ENCODE measurements at places on chromosomes 11 and 22.

DNA sequence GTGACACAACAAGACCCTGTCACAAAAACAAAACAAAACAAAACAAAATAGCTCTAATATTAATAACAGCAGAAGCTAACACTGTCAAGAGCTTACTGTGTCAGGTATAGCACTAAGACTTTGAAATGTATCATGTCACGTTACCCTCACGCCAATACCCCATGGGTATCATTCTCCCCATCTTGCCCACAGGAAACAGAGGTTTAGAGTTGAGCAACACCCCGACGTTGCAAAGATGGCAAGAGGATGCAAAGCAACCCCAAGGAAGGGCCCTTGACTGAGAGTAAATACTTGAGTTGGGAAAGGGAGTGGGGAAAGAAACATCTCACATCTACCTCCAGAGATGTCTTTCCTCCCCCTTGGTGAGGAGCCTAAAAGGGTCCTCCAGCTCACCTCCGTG lies 366.8 kb downstream of the LARGE1 start:
- no peak for DNase-seq

DNA sequence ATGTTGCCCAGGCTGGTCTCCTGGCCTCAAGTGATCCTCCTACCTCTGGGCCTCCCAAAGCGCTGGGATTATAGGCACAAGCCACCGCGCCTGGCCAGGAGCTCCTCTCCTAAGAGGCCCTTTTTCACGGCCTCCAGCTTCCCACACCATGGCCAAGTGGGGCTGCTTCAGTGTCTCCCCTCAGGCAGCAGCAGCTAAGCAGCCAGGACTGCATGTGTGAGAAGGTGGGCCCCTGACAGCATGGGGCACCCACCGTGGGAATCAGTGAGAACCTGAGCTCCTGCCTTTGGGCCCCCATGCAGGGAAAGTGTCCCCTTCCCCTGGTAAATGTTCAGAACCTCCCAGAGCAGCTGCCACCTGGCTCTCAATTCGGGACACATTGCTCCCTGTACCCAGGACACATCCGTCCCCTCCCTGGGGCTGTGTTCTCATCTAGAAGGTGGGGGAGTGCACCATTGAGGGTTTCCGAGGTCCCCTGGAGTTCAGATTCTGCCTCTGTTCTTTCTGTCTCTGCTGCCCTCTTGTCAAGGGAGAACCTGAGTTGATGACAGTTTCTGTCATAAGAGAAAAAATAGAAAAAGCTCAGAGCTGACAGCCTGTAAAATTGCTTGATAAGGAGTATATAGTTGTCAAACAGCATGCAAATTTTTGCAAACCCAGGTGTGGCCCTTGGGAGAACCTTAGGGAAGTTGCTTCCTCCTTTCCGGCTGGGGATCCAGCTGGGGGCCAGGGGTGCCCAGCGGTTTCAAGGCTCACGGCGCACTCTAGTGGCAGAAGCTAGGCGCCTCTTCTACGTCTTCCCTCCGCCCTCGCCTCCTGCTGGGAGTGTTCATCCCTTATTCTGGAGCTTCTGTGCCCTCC lies 29.7 kb downstream of the FAM83F start:
- DNase-seq = peak; percentile 74

DNA sequence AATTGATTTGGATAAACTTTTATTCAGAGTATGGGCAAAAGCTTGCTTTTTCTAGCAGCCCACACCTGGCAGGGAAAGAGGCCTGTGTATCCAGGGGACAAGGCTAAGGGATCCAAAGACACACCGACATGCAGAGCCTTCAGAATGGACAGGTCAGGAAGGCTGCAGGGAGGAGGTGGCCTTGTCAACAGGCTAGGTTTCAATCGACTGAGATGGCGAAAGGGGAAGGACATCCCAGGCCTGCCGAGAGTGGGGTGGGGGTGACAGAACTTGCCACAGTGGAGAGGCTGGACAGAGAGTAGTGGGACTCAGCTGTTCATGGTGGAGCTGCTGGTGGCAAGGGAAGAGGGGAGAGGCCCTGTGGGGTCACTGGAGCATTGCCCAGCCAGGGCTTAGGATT lies 5.3 kb upstream of the SLC39A13 start:
- no peak for DNase-seq

DNA sequence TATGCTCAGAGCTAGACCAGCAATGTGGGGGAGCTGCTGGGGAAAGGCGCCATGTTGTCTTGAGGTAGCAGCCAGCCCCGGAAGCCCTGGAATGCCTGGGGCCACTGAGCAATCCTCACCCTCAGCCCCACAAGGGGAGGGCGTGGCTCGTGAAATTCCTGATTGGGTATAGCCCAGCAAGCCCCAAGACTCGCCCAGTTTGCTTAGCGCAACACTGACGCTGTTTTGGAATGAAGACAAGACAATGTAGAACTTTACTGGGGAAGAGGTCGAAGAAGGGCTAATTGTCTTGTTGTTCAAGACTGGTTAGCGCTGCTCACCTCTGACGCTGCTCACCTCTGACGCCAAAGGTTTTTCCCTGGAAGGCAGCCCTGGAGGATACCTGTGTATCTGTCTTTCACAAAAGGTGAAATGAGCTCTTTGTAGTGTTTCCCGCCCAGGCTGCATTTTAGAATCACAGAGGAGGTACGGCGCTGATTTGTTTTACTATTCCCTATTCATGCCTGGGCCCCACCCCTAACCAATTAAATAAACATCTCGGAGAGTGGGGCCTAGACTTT lies 47.6 kb downstream of the ST3GAL4 start:
- no peak for DNase-seq

DNA sequence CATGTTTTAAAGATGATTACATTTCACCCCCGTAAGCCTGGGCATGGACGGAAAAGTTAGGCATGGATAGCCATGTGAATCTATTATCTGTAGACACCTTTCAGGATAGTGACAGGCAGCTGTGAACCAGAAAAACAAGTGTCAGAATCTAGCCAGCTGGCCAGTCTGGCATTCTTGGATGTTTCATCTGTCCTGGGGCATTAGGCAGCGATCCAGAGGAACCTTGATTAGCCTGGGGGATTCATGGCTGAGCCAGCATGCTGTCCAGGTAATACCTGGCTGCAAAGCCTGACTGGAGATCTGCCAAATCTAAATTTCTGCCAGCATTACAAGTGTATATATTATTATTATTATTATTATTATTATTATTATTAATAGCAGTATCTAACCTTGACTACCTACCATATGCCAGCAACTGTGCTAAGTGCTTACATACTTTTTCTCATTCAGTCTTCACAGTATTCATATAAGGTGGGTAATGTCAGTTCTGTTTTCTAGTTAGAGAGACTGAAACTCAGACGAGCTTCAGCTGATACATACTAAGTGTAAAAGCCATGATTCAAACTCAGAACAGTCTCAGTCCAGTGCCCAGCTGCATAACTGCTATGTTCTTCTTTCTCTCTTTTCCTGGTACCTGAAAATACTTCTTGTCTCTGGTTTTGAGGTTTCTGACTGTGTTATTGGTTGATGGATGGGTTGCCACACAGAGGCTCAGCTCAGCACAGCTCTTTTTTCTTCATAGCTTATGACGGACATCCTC lies 12.8 kb downstream of the BMAL1 start:
- DNase-seq = no peak

DNA sequence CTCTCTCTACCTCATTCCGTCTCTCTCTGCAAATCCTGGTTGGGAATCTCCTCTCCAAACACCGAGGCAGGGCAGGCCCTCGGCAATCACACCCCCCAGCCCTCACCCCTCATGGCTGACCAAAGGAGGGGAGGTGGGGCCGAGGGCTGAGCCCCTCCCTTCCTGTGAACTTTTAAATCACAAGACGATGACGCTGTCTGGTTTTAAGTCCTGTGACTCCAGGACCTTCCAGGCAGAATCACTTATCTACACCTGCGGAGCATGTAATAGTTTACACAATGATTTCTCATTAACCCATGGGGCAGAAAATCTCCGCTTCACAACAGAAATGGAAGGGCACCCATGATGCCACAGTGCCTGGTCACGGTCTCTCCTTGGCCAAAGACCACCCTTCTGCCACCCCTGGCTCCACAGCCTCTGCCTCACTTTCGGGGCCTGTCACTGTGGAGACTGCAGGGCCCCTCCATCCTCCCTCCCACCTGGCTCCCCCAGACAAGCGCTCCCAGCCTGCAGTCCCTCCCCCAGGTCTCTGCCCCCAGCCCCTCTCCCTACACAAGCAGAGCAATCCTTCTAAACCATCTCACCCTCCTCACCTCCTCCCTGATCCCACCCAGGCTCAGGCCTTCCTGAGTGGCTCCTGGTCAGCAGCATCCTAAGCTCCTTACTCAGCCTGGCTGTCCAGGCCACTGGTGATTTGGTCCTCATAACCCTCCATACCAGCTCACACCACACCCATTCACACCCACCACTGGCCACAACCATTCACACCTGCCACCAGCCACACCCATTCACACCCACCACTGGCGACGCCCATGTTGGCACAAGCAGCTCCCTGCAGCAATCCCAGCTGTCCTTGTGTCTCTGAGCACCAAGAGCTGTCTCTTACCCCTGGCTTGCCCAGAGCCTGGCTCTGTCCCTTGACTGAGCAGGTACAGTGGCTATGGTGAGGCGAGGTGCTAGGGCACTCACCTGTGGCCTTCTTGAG lies 30.7 kb upstream of the ARFGAP3 start:
- no peak for DNase-seq

DNA sequence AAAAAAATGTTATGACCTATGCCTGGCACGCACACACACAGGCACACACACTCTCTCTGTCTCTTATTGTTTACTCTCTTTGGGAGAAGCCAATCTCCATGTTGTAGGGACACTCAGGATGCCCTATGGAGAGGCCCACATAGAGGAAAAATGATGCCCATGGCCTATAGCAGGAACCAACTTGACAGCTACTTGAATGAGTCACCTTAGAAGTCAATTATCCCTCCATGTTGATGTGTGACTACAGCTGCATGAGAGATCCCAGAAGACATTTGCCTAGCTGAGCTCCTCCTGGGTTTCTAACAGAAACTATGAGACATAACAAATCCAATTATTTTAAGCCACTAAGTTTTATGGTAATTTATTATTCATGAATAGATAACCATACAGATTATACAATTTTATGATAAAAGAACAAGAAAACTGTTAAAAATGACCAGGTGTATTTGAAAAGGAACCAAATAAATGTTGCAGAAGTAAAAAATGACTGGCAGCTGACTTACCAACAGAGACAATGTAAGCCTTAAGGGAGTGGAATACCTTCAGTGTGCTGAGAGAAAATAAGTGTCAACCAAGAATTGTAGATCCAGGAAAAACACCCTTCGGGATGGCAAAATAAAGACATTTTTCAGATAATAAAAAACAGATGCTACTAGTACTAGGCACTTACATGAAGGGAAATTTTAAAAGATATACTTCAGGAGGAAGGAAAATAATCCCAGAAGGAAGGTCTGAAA lies 403.7 kb upstream of the SYN3 start:
- no peak for DNase-seq

DNA sequence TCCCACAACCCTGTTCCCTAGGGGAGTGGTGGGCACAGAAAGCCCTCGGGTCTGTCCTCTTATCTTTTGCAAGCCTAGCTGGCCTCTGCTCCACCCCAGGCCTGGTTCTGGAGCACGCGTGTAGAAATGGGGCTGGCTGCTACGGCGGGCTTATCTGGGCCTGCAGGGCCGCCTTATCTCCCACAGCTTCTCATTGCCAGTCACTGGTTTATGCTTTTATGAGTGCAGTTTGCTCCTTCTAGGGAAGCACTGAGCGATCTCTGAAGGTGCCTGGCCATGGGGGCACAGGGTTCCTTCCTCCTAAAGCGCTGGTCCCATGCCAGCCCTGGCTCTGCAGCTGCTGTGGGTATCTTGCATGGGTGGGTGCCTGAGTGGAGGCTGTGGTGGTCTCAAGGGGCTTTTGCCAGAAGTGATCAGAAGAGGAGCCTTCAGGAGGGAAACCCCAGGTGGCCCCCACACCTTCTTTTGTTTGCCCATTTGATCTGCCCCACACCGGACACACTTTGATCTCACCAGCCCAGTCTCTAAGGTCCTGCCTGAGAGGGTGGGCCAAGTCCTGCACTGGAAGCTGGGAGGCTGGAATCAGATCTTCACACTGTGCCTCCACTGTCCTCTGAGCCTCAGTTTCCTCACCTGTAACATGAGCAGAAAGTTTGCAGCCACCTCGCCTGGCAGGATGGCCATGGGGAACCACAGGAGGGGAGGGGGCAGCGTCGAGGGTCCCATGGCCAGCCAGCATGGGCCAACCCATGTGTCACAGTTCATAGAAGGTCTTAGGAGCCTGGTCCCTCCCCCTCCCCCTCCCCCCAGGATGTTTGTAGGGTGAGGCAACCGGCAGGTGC lies 86.6 kb upstream of the FGF3 start:
- DNase-seq = no peak

DNA sequence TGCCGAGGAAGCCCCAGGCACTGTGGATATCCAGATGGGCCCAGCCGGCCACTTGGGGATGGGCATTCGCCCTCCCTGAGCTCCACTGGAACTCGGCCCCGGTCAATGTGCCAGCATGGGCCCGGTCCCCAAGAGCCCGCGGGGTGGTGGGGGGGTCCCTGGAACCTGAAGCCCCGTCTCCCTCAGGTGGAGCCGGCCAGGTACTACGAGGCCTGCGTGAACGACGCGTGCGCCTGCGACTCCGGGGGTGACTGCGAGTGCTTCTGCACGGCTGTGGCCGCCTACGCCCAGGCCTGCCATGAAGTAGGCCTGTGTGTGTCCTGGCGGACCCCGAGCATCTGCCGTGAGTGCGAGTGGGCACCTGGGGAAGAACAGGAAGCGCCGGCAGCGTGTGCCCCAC lies 21.2 kb downstream of the MUC5AC start:
- no peak for DNase-seq

DNA sequence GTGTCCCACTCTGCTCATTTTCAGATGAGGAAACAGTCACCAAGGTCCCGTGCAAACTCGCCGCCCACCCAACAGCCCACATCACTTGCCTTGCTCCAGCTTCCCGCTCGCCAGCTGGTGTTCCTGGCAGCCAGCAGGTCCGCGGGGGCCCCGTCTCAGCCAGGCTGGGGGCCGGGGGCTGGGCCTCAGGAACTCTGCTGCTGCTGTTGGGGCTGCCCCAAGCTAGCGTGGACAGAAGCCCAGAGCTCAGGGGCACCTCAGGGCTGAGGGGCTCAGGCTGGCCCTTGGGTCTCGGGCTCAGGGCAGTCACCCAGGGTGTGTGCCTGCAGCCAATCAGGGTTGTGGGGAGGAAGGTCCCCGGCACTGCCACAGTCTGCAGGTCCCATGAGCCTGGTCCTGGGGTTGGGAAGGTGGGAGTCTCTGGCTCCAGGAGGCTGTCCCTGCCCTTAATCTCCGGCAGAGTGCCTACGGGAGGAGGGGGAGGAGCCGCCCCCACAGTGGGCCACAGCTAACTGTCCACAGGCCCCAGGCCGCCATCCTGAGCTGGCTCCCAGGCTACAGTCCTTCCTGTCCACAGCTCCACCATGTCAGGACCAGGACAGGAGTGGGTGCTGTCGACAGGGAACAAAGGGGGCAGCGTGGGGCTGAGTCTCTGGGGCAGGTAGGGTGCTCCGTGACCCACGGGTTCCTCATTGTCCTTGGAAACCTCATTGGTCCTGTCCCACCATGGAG lies 65.2 kb downstream of the ARFGAP3 start:
- DNase-seq = no peak

All from Kasumi-1 (cell line).